ENCODE measurements at places on chromosomes 2 and 18.

- peak; percentile 24 for DNase-seq
These were observed 43.6 kb downstream of the SRBD1 start for GRCh38 chr2:45567288-45567963.

- DNase-seq, result peak; percentile 19
These were observed 101.3 kb downstream of the LOXHD1 start for GRCh38 chr18:46555724-46556123.

DNA sequence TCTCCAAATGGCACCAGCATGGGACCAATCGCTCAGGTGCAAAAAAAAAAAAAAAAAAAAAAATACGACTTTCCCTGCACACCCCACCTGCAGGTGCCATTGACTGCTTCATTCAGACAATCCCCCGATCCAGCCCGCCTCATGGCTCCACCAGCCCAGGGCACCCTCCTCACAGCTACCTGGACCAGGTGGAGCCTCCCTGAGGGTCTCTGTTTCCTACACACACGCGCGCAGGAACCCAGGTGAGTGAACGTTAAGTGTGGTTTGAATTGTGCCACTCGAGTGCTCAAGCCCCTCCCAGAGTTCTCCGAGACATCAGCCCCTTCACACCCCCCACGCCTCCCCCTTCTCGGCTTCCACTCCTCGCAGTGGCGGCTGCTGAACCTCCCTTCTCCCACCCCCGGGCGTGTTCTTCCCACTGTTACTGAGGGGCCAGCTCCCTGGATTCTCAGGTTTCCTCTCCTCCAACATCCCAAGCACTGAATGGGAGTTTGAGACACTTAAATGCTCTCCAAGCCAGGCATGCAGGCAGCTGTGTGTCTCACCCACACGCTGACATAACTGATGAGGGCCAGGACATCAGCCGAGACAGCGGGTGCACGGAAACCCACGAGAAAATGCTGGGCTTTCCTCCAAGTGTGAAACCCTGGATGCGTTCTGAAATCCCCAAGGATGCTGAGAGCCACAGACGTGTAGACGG, 88.8 kb upstream of the SNTG2 start:
- no peak for DNase-seq

GRCh38 chr2:205477016-205477705, 205.1 kb upstream of the NRP2 start:
- no peak for DNase-seq

DNA sequence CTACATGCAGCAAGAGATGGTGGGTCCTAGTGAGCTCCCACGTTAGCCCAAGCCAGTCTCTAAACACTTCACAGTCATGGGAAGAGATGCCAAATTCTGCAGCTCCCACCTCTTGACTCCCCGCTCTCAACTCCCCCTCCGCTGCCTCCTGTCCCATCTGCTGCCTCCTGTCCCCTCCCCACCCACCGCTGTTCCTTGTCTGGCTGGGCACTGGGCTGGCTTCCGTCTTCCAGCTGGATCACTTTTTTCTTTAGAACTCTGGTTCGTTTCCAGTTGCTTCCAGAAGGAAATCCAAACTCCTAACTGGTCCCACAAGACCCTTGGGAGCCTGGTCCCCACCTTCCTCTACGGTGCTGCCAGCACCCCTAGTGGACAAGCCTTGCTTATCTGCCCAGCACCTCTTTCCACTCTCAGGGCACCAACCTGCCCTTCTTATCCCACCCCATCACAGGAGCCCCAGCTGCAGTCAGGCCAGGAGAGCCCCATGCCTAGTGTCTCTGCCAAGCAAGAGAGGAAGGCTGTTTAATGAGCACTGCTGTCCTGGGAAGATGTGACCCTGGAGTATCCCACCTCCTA, 12.1 kb upstream of the TWIST2 start:
- no peak for DNase-seq

DNA sequence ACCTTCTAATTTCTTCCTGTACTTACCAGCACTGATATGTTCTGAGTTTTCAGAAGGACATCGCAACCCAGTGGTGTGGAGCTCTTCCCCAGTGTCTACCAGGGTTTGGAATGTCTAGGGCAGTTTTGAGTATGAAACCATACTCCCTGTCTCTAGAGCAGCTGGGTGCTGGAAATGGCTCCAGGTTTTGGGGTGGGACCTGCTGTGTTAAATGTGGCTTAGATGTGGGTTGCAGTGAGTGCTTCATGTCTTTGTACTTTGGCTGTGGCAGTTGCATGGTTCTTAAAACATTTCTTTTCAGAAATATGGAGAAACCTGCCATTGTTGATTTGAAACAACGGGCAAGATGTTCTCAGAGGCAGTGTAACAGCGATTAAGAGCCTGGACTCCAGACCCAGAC, 48.5 kb downstream of the ACSL3 start:
- no peak for DNase-seq

DNA sequence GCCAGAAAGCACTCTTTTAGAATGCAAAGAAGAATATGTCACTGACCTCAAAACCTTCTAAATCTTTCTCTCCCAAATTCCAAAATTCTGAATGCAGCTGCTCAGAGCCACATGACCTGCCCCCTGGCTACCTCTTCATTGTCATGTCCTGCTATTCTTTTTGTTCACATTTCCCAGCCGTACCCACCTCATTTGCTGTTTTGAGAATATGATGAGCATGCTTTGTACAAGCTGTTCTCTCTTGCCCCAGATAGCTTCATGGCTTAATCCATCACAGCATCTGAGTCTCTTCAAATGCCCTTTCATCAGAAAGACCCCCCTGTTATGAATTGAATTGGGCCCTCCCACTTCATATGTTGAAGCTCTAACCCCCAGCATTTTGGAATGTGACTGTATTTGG, 214.3 kb downstream of the KCNS3 start:
- no peak for DNase-seq

- no peak for DNase-seq
These were observed 47.4 kb downstream of the FSIP2 start for GRCh38 chr2:185785851-185786473.

- DNase-seq, result no peak
These were observed 17.7 kb upstream of the GALNT3 start for GRCh38 chr2:165811592-165812370.

DNA sequence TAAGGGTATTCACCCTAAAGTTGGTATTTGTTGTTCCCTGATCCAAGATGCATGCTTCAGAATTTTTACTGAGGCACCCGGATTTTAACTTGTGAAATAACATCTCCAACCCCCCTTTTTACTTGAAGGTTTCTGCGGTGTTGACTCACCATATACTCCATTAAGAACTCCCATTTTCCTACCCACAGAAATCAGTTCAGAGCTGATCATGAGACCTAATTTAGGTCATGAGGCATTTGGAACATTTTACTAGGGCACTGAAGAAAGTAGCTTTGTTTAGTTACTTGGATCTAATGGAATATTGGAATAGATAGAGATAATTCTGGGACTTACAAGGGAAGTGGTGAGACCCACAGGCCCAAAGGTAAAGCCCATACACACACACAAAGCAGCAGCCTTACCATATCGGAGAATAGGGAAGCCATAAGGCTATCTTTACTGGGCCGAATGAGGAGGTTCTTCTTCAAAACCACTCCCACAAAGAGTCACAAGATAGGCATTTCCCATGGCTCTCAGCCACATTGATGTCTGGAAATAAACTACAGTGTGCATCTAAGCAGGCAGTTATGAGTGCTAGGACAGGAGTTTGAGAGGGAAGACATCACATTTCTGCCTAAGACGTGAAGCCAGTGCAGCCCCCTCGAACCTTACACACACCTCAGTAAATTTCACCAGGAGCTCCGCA, 681.0 kb upstream of the LRRTM4 start:
- no peak for DNase-seq

DNA sequence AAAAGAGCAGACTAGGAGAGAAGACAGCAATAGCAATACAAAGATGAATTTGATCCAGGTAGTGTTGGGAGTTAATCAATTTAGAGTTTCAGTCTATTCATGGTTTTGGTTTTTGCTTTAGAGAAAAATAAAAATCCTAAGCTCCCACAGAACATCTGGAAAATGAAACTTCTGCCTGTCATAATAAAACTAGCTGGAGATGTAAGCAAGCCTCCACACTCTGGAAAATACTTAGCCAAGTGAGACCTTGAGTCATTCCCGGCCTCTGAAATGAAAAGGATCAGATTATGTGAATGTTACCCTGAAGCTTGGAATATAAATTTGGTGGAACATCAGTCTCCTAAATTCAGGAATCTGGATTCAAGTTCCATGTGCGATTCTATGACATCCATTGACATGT, 485.6 kb upstream of the SPRED2 start:
- DNase-seq, result no peak

GRCh38 chr2:68589963-68590362, 53.4 kb upstream of the PROKR1 start:
- no peak for DNase-seq

DNA sequence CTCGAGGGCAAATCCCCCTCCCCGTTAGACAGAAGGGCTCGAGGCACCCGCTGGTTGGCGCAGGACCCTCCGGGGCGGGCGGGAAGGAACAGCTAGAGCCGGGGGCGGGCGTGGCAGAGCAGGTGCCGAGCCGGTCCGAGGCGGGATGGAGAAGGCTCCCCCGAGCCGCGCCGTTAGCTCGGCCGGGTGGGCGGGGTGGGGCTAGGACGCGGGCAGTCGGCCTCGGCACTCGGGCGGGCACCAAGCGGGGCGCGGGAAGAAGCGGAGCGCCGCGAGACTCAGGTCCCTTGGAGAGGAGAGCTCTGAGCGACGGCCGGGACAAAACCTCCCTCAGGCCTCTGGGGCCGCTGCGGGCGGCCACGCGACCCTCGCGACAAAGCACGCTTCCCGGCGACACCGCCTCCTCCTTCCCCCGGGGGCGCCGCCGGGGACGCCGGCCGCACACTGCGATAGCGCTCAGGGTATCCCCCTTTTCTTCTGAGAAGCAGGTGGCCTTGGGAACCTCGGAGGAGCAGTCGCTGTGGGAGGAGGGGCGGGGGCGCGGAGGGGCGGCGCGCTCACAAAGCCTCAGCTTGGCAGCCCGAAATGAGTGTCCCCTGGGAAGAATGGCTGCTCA, 721 bp downstream of the FHOD3 start:
- no peak for DNase-seq
